MCF 10A (cell line): ENCODE measurements at places on chromosomes 7 and 10.

DNA sequence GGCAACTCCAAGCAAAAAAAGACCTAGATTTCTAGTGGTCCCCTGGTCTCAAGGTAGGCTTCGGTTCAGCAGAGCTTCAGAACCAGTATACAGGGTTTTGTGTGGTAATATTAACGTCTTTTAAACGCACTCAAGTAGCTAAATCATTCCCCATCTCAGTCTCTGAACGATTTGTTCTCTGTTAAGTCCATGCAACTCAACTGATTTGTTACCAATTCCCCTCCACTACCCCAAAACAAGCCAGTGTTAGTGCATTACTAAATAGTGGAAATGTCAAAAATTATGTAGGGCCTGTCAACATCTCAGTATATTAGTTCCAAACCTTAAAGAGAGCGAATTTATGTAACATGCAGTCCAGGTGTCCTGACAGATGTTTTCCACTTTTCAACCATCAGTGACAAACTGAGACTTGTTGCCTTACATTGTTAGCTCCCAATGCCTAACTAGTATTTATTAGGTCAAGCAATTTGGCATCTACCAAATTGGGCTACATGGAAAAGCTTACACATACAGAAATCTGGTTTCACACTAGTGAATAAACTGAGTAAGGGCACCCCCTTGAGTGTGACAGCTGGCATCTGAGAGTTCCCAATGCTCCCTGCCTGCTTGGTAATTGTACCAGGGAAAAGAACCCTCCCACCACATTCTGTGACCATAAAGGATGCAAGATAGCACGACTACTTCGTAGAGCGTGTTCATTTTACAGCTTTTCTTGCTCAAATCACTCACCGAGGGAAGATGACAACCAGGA, 12.2 kb downstream of the HNRNPA2B1 start:
- no peak for DNase-seq

GRCh38 chr7:26954951-26955350, 90.6 kb upstream of the SKAP2 start:
- DNase-seq: no peak

DNA sequence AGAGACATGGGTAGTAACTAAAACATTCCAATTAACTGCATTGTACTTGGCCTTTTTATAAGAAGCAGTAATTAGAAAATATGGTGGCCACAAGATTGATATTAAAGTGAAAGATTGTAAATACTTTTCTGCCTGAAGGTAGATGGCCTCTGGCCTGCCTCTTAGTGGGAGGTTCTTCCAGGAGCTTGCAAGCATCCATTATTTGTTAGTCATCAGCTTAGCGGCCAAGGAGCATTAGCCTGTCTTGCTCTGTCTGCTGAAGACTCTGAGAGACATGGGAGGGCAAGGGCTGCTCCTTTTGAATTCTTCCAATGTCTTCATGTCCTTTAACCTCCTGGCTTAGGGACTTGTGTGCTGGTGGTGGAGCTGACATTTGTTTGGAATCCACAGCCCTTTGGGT, 80.4 kb downstream of the TCF7L2 start:
- peak; percentile 42 for DNase-seq

GRCh38 chr7:95330204-95330960, 6.0 kb upstream of the PON1 start:
- peak; percentile 47 for DNase-seq

- DNase-seq: no peak
These were observed 817 bp upstream of the IL15RA start for GRCh38 chr10:5978230-5978489.

DNA sequence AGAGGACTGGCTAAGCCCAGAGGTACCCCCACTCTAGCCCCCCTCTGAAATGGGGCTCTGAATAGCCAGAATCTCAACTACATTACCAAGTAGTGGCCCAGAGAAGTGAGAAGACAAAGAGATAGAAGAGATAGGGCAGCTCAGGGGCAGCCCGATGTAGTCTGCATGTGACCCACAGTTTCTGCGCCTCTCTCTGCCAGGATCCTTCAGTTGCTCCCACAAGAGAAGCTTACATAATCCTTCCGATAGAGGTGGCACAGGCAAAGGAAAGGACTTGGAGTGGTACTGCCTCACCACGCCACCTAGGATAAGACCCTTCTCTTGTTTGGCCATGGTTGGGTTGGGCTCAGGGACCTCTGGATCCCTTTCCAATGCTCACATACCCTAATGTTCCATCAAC, 5.4 kb upstream of the PDE1C start:
- DNase-seq: no peak

DNA sequence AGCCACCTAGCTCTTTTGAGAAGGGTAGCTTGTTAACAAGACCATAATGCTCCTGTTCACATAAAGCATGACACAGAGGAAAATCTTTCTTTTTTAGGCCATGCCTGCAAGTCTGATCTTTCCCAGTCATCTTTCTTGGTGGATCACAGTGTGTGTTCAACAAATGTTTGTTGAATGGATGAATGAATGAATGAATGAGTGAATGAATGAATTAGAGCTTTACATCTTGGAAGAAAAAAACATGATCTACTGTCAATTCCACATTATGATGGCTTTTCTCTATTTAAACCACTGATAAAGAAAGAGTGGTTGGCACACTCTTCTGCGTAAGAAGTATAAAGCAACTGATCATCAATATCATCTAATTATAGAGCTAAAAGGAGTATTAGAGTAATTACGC, 148.7 kb downstream of the CCDC71L start:
- DNase-seq: no peak

DNA sequence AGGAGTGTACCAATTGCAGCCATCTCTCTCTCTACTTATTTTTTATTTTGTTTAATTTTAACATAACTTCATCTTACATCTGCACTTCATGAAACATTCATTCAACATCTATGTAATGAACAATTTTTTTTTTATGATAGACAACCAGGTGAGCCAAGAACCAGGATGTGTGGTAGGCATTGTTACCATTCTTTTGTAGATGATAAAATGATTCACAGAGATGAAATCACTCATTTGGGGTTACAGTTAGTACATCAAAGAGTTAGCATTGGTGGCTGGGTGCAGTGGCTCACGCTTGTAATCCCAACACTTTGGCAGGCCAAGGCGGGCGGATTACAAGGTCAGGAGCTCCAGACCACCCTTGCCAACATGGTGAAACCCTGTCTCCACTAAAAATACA, 127.8 kb downstream of the HDAC9 start:
- no peak for DNase-seq

- peak; percentile 78 for DNase-seq
These were observed 80.3 kb upstream of the UCN3 start for GRCh38 chr10:5284311-5285057.

- DNase-seq: no peak
These were observed 101.1 kb downstream of the LYZL1 start for GRCh38 chr10:29389935-29390334.

GRCh38 chr10:5524641-5525560, at the start of gene CALML3:
CALML3 (plus strand) TSS chr10:5524961; CDS start chr10:5525086, 125 bp downstream.
- DNase-seq: peak; percentile 47

- no peak for DNase-seq
These were observed 48.7 kb downstream of the CH25H start for GRCh38 chr10:89158446-89158845.

DNA sequence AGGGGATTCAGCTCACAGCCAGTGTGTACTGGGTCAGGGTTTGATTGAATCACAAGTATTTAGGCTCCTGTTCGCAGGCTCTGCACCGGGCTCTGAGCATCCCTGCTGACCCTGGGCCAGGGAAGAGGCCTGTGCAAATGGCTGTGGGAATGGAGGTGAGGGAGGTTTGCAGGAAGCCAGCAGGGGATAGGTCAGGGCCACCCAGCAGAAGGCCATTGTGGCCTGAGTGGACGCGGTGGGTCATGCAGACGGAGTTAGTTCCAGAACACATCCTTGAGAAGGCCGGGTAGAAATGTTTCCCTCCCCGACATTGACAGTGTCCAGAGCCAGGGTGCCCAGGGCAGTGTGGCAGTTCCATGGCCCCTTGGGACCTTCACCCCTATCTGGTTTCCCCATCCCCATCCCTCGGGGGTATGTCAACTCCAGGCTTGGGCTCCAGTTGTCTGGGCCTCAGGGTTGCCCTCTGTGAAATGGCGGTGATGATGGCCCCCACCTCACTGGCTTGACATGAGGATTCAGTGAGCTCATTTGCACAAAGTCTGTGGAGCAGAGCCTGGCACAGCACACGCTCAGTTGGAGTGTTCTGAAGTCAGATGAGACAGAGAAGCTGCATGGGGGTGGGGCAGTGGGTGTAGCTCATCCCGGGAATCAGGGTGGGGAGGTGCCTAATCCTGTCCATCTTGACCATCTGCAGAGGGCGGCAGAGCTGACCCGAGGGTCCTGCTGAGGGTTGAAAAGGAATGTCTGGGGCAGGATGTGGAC, 107.6 kb downstream of the ADCY1 start:
- DNase-seq: no peak

GRCh38 chr7:96685353-96685752, 24.3 kb downstream of the SEM1 start:
- no peak for DNase-seq

- DNase-seq: no peak
These were observed 11.8 kb upstream of the CALD1 start for GRCh38 chr7:134767520-134768168.

- no peak for DNase-seq
These were observed 35.3 kb downstream of the CDC14C start for GRCh38 chr7:48959676-48960075.

DNA sequence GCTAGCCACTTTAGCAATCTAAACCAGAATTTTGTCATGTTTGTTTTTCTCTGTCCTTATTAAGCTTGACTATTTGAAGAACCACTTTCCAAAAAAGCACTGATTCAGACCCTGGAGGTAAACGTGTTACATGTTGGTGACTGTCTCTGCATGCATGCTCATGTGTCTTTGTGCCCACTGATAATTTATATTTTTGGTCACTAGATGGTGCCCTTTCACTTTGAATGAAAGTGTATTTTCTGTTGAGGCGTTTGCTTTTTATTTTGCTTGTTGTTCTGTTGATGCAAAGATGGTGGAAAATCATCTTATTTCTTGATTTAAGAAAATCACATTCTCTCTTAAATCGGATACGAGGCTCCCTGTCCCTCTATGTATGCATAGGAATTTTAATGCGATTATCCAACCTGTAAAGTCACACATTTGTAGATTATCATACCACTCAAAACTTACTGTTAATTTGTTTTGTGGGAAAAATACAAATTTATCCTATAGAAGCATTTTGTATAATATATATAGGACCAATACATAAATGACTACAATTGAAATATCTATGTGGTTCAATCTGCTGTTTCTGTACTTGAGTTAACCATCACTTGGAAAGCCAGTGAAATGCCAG, 269.3 kb downstream of the BICC1 start:
- DNase-seq: peak; percentile 59

GRCh38 chr7:74306730-74307469, 17.7 kb downstream of the CLIP2 start:
- peak; percentile 83 for DNase-seq
